ENCODE measurements at places on chromosomes 3 and 15.

GRCh38 chr3:14766428-14767244 lies 52.1 kb upstream of the FGD5 start:
- DNase-seq, result no peak

GRCh38 chr3:54962200-54962599 lies 34.3 kb upstream of the LRTM1 start:
- no peak for DNase-seq

- DNase-seq, result no peak
These were observed 81.6 kb upstream of the FEZF2 start for GRCh38 chr3:62454916-62455315.

DNA sequence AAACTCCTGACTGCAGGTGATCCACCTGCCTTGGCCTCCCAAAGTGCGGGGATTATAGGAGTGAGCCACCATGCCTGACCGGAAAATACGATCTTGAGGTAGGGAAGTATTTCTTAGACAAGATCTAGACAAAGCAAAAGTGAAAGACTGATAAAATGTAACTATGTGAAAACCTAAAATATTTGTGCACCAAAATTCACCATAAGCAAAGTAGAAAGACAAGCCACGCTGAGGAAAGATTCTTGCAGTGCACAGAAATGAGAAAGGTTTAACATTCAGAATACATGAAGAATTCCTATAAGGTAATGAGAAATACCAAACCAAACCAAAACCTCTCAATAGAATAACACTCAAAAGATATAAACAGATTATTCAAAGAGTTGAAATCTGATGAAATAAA lies 35.7 kb downstream of the SYNM start:
- DNase-seq, result no peak

DNA sequence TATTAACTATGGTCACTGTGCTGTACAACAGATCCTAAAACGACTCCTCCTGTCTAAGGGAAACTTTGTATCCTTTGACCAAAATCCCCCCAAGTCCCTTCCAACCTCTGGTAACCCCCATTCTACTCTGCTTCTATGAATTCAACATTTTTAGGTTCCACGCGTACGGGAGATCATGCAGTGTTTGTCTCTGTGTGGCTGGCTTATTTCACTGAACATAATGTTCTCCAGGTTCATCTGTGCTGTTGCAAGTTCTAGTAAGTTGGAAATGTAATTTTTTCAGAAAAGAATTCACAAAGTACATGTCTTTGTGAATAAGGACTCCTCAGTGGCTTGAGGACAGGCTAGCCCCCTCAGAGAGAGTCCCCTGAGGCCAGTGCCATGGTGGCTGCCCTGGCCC lies 66.1 kb downstream of the ATP10A start:
- DNase-seq, result no peak

- no peak for DNase-seq
These were observed 17.7 kb downstream of the POC1A start for GRCh38 chr3:52136513-52136912.

- no peak for DNase-seq
These were observed 107.0 kb downstream of the IQSEC1 start for GRCh38 chr3:12965999-12966846.

DNA sequence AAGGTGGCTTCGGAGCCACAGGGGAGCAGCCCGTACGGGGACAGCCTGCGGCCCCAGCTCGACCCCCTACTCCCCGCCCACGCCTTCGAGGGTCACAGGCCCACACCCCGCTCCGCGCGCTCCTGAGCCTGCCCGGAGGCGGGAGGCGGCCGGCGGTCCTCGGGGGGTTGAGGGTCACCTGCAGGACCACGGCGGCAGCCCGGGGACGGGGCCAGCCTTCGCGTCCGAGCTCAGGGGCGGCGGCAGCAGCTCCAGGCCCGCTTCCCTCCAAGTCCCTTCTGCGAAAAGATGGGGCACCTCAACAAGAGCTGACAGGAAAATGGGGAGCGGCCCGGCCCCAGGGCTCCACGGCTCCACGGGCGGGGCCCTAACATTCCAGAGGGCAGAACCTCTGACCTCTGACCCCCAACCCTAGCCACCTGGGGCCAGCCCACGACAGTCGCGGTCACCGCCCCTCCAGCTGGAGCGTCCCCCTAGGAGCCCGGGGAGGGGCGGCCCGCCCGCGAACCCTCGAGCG lies 428 bp downstream of the LYSMD4 start:
- DNase-seq, result no peak

GRCh38 chr3:72318504-72319193 lies 529.6 kb downstream of the SHQ1 start:
- no peak for DNase-seq

DNA sequence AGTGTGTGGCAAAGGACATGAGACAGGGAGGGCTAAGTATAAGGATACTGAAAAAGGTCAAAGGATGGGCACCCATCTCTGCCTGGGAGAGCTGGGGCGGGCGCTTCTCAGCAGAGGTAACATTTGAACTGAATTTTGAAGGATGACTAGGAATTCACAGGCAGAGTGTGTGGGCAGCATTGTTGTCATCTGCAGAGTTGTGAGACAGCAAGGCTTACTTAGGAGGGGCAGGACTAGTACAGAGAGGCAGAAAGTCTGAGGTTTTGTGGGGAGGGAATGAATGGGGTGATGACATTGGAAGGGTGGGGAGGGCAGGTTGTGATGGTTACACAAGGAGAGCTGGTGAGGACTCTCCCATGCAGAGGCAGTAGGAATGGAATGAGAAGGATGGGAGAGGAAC lies 84.1 kb upstream of the PRR23C start:
- no peak for DNase-seq

DNA sequence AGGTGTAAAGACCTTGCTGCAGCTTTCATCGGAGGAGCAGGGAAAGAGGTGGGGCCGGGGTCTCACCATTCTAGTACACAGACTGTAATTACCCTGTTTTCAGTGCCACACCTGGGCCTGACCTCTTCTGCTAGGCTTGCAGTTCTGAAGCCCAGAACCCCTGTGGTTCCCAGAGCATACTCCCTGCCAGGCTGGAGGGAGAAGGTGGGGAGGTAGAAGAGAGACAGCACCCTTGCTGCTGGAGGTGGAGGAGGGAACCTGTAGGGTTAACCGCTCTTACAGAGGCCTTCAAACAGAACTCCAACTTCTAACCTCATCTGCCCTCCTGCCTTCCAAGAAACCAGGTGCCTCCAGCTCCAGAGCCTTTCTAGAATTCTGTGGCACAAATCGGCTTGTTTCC lies 27.0 kb downstream of the PCOLCE2 start:
- DNase-seq, result no peak

- DNase-seq, result no peak
These were observed 78.7 kb upstream of the PROK2 start for GRCh38 chr3:71863563-71864190.

DNA sequence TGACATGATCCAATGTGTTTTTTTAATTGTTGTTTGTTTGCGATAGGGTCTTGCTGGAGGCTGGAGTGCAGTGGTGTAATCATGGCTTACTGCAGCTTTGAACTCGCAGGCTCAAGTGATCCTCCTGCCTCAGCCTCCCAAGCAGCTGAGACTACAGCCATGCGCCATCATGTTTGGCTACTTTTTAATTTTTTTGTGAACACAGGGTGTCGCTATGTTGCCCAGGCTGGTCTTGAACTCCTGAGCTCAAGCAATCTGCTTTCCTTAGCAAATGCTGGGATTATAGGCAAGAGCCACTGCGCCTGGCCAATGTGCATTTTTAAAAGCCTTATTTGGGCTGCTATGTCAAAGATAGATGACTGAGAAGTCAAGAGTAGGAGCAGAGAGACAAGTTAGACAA lies 123.0 kb downstream of the EDEM1 start:
- no peak for DNase-seq

DNA sequence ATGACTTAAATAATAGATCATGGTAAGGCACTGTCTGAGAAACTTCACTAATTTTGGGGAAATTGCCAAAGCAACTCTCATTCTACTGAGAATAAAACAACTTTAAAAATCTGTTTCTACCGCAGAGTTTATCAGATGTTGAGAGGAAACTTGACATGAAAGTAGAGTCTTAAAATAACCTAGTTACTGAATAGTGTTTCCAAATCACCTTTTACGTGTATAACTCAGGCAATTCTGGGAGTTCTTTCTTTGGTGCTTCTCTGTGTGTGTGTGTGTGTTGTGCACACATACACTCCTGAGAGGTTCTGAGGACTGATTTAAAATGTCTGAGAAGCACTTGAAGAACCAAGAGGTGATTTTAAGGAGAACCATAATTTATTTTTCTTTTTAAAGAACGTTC lies 236.6 kb downstream of the SV2B start:
- DNase-seq, result no peak

DNA sequence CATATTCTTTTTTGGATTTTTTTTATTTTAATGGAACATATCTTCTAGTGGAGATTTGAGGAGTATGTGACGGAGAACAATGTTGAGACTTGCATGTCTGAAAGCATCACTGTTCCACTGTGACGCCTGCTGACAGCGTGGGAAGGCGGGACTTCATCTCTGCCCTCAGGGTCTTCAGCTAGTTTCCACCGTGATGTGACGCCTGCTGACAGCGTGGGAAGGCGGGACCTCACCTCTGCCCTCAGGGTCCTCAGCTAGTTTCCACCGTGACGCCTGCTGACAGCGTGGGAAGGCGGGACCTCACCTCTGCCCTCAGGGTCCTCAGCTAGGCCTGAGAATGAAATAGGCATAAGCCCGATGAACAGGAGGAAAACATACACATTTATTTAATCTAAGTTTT lies 70.7 kb downstream of the LMLN start:
- no peak for DNase-seq

GRCh38 chr15:94909510-94909909 lies 678.1 kb downstream of the MCTP2 start:
- no peak for DNase-seq

GRCh38 chr15:23073890-23074646 lies 34.7 kb upstream of the TUBGCP5 start:
- DNase-seq, result no peak

GRCh38 chr15:38559636-38560307 lies 4.8 kb downstream of the RASGRP1 start:
- DNase-seq, result no peak

DNA sequence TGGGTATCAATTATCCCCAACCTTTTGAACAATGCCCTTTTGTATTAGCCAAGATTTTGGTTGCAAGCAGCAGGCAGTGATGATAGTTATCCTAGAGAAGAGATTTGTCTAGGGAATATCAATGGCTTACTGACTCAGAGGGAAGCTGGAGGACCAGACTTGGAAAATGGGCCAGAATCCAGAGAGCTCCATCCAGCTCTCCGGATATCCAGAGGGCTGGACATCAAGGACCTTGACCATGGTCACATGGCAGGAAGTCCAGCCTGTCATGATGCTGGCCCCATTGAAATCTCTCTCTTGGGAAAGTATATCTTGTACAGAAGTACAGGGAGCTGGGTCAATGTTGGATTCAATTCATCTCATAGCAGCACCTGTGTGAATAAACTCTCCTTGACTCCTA lies 148.5 kb upstream of the PDZRN3 start:
- no peak for DNase-seq

- no peak for DNase-seq
These were observed 23.2 kb downstream of the MINAR1 start for GRCh38 chr15:79455361-79455760.

GRCh38 chr3:44056446-44057240 lies 185.0 kb upstream of the TOPAZ1 start:
- DNase-seq, result no peak

GRCh38 chr3:25458420-25458814 lies 30.4 kb downstream of the RARB start:
- DNase-seq, result no peak

- DNase-seq, result no peak
These were observed 901 bp upstream of the CHST14 start for GRCh38 chr15:40469776-40470390.

- DNase-seq, result no peak
These were observed 54.9 kb downstream of the STARD5 start for GRCh38 chr15:81268881-81269601.

DNA sequence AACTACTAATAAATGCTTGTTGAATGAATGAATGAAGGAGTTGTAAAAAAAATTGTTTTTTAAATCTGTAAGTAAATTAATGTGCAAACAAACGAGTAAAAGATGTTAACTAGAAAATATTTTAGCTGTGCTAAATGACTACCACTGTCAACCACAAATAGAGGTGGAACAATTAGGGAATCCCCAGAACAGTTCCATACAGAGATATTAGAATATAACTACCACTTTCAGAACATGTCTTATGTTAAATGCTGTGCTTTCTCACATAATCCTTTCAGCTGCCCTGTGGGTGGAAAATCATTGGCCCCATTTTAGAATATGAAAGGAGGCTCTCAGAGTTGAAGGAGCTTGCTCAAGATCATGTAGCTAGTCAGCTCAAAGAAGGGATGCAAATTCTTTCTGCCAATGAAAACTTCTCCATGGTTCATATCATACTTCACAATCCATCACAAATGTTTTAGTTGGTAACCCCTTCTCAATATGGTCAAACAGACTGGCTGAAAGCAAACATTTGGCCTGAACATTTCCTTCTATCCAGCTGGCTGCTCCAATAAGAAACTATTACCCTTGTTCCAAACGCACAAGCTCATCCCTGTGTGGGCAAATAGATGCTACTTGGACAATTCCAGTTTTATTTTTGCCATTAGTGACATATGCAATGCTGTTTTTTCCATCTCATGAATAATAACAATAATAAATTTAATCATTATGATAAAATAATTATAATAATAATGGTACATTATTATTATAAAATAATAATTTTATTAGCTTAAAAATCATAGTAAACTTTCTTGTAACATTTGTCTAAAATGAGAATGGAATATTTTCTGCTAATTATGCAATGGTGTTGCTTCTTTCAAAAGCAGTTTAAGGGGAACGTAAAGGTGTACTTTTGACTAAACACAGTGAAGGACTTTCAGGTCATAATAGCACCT lies 290.4 kb upstream of the STT3B start:
- DNase-seq, result no peak

GRCh38 chr15:68993276-68993675 lies 21.2 kb upstream of the NOX5 start:
- no peak for DNase-seq

GRCh38 chr15:74431645-74432044 lies 2.1 kb downstream of the SEMA7A start:
- no peak for DNase-seq

DNA sequence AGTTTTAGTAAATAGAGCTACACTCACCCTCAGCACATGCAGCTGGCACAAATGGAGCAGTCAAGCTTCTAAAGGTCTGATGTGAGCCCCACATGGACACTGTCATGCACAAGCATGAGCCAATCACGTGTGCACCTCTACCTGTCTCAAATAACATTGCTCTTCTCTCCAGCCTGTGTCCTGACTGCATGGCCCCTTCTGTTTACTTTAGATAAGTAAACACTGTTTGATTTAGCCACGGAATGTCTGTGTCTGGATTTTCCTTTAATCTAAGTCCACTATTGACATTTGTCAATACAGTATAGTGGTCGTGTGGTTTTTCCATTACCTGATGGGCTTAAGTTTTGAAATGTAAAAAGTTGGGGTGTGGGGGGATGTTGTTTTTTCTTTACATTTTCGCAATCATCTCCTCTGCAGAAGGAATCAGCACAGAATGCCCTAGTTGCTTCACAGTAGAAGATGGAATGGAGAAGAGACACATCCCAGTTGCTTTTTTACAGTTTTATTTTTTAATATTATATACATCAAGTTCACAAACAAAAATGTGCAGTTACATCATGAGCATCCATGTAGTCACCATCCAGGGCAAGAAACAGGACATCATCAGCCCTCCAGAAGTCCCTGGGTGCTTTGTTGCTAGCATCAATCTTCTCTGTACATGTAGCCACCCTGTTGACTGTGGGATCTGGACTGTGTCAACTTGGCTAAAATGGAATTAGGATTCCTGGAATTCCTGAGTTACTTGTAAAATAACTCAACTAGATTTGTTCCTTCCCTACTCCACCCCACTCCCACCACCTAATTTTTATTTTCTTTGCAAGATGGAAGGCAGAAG lies 146.1 kb downstream of the UACA start:
- DNase-seq, result no peak

Measured in CD4-positive, alpha-beta T cell treated with Interleukin-6 at 100 ng/mL for 8 hours (primary cell).